ENCODE measurements at places on chromosomes 11 and 22.

DNA sequence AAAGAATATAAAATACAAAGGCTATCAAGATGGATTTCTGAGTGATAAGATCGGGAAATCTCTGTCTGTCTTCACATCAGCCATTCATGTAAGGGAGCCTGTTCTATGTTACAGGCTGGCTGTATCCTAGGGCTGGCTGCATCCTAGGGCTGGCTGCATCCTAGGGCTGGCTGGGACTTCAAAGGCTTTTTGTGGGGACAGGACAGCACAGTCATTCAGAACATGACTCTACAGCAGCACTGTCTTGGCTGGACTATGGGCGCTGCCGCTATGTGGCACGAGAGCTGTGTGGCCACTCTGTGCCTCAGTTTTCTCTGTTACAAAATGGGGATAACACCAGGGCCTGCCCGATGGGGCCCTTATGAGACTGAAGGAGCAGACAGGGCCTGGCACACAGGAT lies 10.2 kb downstream of the ADAMTS8 start:
- no peak for DNase-seq

- DNase-seq = no peak
These were observed 110.5 kb downstream of the AASDHPPT start for GRCh38 chr11:106187860-106188456.

DNA sequence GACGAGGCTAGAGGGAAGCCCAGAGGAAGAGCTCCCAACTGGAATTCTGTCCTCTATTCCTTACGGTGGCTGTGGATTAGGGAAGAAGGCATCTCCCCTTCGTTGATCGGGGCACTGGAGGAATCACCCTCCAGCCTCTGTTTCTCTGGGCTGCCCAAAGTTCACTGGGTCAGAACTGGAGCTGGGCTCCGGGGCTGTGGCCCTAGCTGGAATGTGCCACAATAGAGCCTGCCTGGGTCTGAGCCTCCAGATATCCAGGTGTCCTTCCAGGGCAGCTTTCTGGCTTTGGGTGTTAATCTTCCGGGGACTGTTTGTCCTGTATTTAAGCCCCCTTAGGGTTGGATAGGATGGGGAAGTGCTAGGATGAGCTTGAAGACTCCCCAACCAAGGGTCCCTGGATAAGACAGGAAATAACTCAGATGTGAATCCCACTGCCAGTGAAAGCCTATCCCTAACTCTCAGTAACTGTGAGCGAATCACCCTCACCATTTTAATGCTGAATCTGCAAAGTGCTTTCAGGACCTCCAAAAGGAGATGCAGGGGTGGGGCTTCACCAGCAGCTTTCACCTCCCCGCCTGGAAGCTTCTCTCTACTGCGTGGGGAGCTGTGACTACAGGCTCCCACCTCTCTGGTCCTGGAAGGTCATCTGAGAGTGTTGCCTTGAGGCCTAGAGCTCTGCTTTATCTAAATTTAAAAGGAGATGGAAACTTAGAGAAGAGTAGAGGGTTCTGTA lies 9.5 kb downstream of the YPEL4 start:
- DNase-seq = no peak

GRCh38 chr11:65712633-65713076 lies 603 bp downstream of the KAT5 start:
- no peak for DNase-seq

DNA sequence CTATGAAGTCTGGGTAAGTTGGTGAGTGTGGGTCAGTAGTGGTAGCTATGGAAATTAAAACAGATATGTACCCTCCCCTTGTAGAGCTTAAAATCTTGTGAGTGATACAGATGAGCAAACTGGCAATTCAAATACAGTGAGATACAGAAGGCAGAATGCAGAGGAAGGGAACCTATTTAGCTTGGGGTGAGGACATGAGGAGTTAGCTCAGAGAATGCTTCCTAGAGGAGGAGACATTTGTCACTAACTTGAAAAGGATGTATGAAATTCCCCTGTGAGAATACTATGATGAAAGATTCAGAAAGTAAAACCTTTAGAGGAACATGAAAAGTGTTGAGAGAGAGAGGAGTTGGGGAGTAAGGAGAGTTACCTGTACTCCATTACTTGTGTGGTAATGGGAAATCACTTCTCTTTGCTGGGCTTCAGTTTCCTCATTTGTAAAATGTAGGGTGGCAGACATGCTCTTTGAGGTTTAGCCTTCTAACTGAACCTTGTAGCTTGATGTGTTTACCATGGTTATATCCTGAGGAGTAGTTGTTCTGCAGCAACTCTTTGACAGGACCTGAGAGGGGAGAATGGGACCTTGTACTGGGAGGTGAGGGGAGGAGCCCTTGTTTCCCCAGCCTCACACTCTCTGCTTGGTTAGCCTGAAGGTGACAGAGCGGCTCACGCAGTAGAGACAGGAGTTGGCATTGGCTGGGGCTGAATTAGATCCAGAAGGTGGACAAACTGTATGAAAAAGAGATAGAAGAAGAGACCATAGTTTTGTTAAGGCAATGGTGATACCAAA lies 17.9 kb downstream of the SWAP70 start:
- no peak for DNase-seq

GRCh38 chr11:72996959-72997358 lies 145.2 kb downstream of the FCHSD2 start:
- no peak for DNase-seq

GRCh38 chr11:8913961-8914660 lies 3.1 kb downstream of the AKIP1 start:
- peak; percentile 22 for DNase-seq

DNA sequence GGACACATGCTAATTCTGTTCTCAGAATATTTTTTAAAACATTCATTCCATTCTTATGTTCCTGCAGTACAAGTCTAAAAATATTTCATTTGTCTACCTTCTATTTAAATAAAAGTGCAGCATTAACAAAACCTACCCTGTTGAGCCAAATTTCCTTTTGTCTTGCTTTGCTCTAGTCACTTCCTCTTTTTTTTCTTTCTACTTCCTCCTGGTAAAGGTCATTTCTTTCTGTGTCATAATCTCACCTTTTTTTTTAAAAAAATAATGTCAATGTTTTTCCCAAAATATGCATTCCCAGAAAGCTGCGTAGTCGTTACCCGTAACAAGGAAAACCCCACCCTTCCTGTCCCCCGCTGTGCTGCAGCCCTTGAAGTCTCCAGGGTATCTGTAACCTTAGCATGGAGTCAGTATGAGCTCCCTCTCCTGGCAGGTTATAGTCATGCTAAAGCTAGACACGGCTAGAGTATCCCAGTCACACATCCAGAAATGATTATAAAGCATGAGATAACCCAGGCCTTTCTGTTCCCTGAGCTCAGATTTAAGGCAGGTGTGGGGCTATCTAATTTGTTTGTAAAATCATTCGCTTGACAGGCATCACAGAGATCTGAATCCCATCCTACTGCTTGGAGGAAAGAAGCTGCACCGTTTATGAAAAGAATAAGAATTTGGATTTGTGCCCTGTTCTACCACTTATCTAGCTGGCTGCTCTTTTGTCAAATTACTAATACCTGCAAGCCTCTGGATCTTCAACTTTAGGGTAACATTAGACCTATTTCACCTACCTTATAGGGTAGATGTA lies 51.1 kb upstream of the EED start:
- peak; percentile 25 for DNase-seq

GRCh38 chr11:15707971-15708370 lies 593.2 kb downstream of the INSC start:
- DNase-seq = no peak

GRCh38 chr11:70495351-70496310 lies 97.3 kb downstream of the CTTN start:
- no peak for DNase-seq

DNA sequence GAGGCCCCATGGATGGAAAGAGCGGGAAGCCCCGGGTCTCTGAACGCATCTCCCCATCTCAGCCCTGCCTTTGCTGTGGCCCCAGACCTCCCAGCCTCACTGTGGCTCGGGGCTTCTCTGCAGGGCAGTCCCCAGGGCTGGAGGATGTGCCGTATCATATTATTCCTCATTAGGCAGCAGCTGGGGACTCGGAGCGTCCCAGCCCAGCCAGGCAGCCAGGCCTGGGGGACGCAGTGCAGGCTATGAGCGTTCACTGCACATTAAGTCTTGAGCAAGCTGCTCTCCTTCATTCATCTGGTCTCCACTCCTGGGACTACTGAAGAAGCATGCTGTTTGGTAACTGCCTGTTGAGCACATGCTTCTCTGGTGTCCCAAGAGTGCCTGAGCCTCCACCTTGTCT lies 226.8 kb upstream of the TBCEL start:
- no peak for DNase-seq

DNA sequence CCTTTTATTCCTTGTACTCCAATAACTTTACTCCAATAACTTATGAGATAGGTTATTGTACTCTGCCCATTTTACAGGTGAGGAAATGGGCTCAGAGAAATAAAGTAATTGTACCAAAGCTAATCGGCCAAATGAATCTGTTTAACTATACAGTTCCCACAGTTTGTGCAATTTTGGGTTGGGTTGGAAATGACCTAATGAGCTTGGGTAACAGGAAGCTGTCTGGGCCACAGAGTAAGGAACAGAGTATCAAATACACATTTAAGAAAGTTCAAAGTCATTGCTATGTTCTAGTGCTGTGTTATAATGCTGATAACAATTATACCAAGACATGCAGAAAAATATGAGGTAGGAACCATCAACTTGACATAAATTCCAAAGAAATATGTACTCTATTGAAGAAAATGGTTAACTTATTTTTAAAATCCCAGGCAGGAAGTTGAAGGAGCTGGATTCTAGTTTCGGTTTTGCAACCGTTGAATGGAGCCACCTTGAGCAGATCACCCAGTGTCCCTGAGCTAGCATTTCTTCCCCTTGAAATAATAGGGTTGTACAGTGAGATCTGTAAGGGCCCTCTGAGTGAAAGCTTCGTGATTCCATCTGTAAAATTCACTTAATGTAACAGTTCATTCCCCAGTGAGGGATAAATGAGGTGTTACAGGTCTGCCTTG lies 360.9 kb upstream of the NARS2 start:
- no peak for DNase-seq

GRCh38 chr11:125350206-125351032 lies 145.6 kb downstream of the FEZ1 start:
- no peak for DNase-seq

- no peak for DNase-seq
These were observed 31.4 kb downstream of the LIMK2 start for GRCh38 chr22:31243339-31244045.

DNA sequence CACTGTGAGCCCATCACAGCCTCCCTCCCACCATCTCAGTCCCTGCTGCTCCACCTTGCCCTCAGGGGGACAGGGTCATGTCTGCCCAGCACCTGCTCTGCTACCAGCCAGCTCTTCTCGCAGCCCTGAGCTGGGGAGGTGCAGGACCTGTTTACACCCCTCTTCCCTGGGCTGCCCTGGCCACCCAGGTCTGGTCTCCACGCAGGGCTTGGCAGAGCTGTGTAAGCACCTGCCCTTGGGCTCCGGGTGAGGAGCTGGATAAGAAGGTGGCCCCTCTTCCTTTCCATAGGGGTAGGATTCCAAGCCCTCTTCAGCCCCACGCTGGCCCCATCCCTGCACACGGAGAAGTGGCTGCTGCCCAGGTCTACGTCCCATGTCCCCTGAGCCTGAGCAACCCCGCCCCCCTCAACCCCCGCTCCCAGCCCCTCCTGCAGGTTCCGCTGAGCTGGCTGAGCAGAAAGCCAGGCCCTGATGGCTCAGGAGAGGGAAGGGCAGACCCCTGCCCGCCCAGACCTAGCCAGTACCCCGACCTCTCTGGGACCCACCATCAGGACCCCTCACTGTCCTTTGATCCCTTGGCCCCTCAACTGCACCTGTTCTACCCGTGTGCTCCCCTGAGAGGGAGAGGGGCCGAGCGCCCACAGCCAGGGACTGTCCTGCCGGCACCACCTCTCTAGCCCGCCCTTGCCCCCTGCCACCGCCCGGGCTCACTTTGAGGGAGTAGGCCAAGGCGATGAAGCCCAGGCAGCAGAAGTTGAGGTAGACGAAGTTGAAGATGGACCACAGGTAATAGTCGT lies 3.2 kb downstream of the IFITM10 start:
- DNase-seq = no peak

GRCh38 chr11:133821776-133822175 lies 23.5 kb downstream of the SPATA19 start:
- DNase-seq = no peak

GRCh38 chr22:19877626-19878339 lies 23.1 kb upstream of the GNB1L start:
- no peak for DNase-seq

GRCh38 chr11:57476047-57476756 lies 15.9 kb downstream of the RTN4RL2 start:
- no peak for DNase-seq

GRCh38 chr11:107232451-107232850 lies 214.2 kb upstream of the GUCY1A2 start:
- DNase-seq = no peak

DNA sequence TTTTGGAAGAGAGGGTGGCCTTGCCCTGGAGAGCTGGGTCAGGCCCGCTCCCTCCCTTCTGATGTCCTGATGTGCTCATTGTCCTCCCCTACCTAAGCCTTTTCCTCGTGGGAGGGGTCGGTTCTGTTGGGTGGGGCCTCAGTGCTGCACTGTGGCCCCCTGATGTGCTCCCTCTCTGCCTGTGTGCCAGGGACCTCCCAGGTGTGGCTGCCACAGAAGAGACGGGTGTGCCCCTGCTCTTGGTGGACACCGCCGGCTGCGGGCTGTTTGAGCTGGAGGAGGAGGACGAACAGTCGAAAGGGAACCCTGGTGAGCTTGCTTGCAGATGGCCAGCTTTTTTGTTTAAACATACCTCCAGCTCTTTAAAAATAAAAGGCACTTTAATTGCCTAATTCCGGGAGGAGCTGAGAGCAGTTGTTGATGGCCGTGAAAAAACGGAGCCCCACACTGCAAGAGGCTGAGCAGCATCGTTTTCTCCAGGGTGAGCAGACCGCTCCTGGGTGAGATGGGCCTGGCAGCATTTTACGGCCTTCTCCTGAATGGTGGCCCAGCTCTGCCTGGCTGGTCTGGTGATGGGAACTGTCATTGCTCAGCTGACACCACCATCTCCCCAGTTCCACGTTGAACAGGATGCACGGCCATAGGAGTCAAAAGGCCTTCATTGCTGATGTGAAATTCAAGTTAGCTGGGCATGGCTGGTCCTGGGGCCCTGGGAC lies 30.1 kb downstream of the IGHMBP2 start:
- no peak for DNase-seq

DNA sequence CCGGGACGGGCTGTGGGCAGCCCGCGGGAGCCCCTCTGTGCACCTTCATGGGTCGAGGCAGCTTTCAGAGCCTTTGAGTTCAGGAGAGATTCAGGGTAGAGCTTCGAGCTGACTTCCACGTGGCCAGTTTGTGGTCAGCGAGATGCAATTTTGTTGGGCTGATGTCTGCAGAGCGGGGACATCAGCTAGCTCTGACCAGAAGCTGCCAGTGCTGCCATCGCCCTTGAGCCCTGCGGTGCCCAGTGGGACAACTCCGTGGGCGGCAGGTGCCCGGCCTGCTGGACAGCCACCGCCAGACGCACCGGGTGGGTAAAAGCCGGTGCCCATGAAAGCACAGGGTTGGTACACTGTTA lies 719 bp downstream of the TALDO1 start:
- DNase-seq = no peak

DNA sequence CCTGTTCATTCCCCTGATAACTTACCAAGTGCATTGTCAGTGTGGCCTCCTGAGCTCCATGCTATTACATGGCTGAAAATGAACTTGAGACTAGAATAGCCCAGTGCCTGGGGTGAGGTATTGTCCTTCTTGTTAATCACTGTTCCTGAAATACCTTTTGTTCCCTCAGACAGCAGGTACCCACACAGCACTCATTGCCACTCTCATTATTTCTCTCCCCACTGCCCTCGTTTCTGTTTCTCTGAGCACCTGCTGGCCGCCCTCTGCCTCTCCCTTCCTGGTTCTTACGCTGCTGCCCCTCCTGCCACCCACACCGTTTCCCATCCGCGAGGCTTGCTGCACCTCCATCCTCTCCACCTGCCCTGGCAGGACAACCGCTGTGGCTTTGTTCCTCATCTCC lies 36.9 kb upstream of the RAB1B start:
- DNase-seq = no peak

- peak; percentile 66 for DNase-seq
These were observed 849 bp downstream of the TCF20 start for GRCh38 chr22:42269432-42270175.

Data from T-helper 9 cell (primary cell).